A549 treated with RU486 at 1 μM for 4 hours (cell line): ENCODE measurements at places on chromosomes 7 and 10. TPM values are rescaled to one million over a fixed set of nuclear protein-coding genes. Genes with fewer than 3 reads are reported as not detected.

PRSS37 gene
- not detected in 5 replicates for total RNA-seq

ENTPD1 gene
- total RNA-seq: 0.09 to 0.12 TPM in 2 of 5 replicates, not detected in the others

SH2B2 gene
- 1.7 to 3.7 TPM (median 3.3 TPM) in 5 replicates for total RNA-seq

HOXA6 gene
- 0.98 to 2.1 TPM (median 1.5 TPM) in 5 replicates for total RNA-seq

CYP3A5 gene
- 1.1 to 1.6 TPM (median 1.5 TPM) in 5 replicates for total RNA-seq

ITGA8 gene
- not detected in 5 replicates for total RNA-seq
